ENCODE measurements at places on chromosomes 6 and 20.

DNA sequence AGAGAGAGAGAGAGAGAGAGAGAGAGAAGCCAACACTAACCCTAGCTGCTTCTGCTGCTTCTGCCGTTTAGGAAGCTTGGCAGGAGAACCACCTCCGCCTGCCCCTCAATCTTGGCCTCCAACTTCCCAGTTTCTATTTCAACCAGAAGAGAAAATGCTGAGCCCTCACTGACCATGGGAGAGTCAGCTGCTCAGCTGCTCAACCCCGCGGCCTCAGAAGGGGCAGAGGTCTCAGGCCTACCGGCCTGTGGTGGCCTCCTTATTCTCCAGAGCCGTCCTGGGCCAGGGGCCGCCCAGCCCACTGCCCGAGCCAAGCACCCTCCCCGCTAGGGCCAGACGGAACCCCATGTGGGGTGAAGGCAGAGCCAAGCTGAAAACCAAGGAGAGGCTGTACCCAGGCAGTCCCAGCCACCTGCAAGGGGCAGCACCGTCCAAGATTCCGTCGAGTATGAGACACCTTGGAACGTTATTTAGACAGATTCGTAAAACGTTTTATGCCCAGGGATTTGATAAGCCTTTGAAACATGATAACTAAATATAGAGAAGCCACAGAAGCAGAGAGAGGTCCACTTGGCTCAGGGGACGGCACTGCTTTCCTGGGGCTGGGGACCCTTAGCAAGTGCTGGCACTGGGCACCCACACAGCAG lies 116.6 kb downstream of the DLL1 start:
- no peak for DNase-seq

DNA sequence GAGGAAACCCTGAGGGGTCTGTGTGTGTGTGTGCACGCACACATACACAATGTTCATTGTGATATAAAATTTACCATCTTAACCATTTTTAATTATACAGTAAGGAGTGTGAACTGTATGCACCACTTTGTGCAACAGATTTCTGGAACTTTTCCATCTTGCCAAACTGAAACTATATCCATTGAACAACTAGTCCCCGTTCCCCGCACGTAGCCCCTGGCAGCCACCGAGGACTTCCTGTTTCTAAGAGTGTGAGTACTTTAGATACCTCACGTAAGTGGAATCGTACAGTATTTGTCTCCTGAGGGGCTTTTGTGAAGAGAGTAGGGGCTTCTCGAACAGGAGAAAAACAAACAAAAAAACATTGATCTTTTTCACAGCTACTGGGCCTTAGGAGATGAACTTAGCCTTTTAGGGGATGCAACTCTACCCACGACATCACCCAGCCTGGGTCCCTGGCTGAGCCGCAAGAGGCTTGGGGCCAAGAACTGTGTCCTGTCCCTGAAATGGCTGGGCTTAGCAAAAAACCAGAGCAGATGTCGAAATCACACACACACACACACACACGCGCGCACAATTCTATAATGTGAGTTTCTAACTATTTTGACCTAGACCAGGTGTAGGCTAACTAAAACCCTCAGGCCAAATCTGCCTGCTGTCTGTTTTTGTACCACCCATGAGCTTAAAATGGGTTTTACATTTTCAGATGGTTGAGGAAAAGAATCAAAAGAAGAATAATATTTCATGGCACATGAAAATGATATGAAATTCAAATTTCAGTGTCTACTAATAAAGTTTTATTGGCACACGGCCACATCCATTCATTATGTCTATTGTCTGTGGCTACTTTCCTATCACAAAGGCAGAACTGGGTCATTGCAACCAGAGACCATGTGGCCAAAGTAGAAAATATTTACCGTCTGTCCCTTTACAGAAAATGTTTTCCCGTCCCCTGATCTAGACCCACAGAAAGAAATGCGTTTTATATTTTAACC lies 144.2 kb downstream of the EYA2 start:
- no peak for DNase-seq

DNA sequence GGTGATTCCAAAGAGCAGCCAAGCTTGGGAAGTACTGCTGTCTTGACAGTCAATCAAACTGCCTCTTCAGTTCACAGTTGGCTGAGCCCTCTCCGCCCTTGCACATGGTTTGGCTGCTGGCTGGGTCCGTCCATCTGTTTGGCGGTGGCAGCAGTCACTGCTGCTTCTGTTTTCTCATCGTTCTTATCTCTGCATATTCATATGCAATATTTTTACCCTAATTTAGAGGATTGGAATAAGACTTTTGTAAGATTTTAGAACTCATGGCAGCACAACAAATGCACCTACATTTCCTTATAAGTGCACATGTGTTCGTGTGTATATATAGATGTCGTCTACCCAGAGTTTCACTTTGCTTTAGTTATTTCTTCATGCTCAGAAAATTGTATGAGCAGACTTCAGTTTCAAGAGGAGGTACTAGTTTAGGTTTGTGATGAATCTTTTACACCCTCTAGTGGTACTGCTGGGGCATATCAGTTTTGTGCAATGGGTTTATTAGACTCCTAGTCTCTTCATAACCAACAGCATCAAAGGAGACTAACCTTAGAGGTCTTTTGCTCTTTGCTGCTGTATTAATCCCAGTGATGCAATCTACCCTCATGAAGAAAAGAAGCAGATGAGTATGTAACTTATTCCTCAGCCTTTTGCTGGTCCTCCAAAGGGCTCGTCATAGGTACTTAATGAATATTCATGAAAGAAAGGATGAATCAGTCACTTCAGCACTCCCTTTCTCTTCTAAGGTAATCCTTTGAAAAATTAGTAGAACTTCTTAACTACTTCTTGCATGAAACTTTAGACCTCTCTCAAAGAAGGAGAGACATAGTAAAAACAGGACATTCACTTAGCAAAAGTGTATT lies 44.3 kb downstream of the KHDC1L start:
- DNase-seq = no peak

DNA sequence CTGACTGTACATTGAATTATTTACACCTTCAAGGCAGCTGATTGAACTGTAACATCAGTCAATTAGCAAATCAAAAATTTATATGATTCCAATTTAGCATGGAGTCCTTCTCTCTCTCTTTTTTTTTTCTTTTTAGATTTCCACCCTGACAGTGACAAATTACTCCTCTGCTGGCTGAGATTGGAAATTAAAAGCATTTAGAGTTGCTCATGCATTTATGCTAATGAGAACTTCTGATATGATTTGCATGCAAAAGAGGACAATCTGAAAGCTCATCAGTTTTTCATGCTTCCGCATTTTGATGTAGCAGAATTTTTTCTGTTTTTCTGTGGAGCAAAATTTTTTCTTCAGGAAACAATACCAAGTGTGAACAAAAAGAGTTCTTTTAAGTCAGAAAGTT lies 130.5 kb upstream of the NOX3 start:
- DNase-seq = no peak

DNA sequence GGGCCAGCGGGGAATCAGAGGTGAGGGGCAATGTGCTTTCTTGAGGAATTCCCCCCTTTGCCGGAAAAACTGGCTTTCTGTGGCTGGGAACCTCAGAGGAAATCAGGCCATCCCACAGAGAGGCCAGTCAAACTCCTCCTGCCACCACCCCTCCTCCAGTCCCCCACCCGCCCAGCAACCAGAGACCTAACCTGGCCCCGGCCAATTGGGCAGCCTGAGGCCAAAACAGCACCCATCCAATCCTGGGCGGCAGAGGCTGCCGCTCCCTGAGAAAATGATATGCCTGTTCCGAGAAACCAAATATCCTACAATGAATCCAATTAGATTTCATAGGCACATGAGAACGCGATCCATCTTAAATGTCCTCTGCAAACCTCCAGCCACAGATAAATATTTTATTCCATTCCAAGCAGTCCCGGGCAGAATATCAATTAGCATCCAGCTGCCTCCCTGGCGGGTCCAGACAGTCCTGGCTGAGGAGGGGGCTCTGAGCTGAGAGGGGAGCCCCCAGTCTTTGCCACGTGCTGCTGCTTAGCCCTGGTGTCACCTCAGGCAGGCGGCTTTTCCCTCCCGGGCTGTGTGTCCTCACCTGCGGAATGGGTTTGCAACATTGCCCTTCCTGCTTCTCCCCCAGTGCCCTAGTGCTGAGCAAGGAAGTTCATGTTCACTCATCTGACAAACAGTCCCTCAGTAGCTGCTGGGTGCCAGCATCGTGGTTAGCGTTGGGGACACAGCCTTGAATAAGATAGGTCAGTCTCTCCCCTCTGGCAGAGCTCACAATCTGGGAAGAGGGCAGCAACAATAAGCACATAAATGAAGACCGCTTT lies 95.0 kb downstream of the DLGAP4 start:
- no peak for DNase-seq

Data from stimulated activated CD4-positive, alpha-beta T cell treated with anti-CD3 and anti-CD28 coated beads, Interleukin-15, amount 100 ng/mL, for 1 hour (primary cell).